ENCODE measurements at places on chromosomes 7 and 10.

- no peak for DNase-seq
Observed at GRCh38 chr7:95861041-95861440, 88.7 kb downstream of the DYNC1I1 start.

DNA sequence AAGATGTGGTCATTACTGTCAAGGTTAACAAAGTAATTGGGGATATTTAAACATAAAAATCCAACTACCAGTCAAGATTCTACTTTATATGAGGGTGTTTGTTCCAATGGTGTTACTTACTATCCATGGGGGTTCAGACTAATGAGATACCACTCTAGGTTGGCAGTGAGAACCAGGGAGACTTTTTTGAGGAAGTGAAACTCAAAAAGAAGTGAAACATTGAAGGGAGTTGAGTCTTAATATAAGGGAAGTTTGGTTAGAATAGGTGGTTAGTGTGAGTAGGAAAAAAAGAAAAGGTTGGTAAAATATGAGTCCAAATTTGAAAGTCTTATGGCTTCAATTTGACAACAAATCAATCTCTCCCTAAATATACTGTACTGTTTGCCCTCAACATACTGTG, 123.6 kb upstream of the ANK3 start:
- DNase-seq, result peak; percentile 27

DNA sequence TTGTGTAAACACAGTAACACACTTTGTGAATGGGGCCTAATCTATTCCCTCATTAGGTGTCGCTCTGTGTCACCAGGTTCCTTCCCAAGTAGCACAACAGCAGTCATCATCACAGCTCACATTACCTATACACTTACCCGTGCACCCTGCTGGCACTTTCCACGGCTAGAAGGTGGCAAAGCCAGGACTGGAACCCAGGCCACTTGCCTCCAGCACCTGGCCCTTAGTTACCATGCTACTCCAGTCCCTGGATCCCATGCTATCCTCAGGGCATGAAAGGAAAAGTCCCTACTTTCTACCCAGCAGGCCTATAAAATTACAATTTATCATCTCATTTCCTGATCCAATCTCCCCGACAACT, 18.4 kb downstream of the SMURF1 start:
- DNase-seq, result no peak

- DNase-seq, result no peak
Observed at GRCh38 chr10:108755646-108756045, 1167.7 kb downstream of the XPNPEP1 start.

Data from common myeloid progenitor, CD34-positive (primary cell).